Renal cortex interstitium (tissue), 15 donors: ENCODE measurements at places on chromosomes 7 and 10. TPM values are rescaled to one million over a fixed set of nuclear protein-coding genes. Genes with fewer than 3 reads are reported as not detected.
A peak's percentile ranks its signal among the peaks of the same experiment; 100 is the strongest.

Gene CCDC172
- not detected for polyA plus RNA-seq

Gene OR2A7
- 3.9 TPM for polyA plus RNA-seq

Gene SPDYE2
- polyA plus RNA-seq = 5.6 TPM

Gene ABI1
- 61.8 TPM for polyA plus RNA-seq

Gene AS3MT
- 23.2 TPM for polyA plus RNA-seq

Gene GIMAP4
- 27.5 TPM for polyA plus RNA-seq

Gene NRAP
- polyA plus RNA-seq = not detected

DNA sequence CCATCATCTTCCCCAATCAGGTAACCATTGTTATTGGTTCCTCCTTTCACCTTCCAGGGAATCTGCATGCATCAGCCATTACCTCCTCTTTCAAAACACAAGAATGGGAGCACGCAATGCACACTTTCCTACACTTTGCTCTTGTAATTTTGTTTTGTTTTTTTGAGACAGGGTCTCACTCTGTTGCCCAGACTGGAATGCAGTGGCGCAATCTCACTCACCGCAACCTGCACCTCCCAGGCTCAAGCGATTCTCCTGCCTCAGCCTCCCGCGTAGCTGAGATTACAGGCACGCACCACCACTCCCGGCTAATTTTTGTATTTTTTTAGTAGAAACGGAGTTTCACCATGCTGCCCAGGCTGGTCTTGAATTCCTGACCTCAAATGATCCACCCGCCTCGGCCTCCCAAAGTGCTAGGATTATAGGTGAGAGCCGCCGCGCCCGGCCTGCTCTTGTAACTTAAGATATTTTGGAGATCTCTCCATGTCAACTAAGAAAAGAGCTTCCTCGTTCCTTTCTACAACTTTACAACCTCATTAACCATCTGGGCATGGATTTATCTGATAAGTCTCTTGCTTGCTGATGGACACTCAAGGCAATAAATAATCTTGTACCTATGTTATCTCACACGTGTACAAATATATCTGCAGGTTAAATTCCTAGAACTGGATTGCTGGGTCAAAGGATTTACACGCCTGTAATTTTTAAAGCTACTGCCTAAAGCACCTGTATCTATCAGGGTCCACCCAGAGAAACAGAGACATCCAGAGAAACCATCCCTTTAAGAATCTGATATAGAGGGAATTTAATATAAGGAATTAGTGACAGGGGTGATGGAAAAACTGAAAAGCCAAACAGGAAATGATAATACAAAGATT is 4.2 kb downstream of the CYTH3 start:
- DNase-seq = no peak

DNA sequence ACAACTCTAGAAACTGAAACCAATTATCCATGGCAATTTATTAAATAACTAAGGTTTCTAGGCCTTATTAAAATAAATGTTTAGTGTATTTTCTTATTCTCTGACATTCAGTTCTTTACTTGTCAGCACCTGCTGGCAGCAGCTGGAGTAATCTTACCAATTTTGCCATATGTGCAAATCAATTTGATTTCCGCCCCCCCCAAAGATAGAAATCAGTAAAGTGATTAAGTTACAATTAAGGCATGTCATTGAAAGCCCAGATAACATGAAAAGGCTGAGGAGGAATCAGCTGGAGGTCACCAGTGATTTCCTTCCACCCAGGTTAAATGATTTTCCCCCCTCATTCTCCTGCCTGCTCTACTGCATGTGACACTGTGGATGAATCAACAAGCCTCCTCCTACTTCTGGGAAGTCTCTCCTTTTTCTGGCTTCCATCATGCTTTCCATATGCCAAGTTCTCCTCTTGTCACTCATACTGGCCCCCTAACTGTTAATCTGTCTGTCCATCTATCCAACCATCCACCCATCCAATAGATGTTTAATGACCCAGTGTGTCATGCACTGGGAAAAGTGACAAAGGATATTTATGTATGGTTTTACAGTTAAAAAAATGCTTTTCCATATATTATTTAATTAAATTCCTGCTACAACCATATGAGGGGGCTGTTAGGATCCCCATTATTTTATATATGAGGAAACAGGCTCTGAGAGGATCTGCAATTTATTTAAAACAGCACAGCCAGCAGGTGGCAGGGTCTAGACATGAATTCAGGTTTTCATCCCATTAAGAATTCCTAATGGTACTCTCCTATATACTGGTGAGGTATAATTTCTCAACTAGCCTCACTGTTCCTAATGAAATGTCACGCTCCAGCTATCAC is 116.5 kb downstream of the ATXN7L1 start:
- peak; percentile 33 for DNase-seq

GRCh38 chr7:140635816-140636215 is 4.8 kb downstream of the DENND2A start:
- DNase-seq = no peak

GRCh38 chr10:132185601-132186487 is 904 bp upstream of the DPYSL4 start:
- peak; percentile 61 for DNase-seq

- no peak for DNase-seq
Observed at GRCh38 chr10:60466267-60467201, 76.9 kb upstream of the ANK3 start.

GRCh38 chr7:82375713-82376112 is 67.9 kb downstream of the CACNA2D1 start:
- DNase-seq = no peak

GRCh38 chr7:2069472-2069860 is 163.3 kb downstream of the MAD1L1 start:
- DNase-seq = no peak

- no peak for DNase-seq
Observed at GRCh38 chr7:139753081-139753692, 24.6 kb downstream of the HIPK2 start.

GRCh38 chr7:92781117-92781720 is 55.2 kb downstream of the CDK6 start:
- DNase-seq = no peak

DNA sequence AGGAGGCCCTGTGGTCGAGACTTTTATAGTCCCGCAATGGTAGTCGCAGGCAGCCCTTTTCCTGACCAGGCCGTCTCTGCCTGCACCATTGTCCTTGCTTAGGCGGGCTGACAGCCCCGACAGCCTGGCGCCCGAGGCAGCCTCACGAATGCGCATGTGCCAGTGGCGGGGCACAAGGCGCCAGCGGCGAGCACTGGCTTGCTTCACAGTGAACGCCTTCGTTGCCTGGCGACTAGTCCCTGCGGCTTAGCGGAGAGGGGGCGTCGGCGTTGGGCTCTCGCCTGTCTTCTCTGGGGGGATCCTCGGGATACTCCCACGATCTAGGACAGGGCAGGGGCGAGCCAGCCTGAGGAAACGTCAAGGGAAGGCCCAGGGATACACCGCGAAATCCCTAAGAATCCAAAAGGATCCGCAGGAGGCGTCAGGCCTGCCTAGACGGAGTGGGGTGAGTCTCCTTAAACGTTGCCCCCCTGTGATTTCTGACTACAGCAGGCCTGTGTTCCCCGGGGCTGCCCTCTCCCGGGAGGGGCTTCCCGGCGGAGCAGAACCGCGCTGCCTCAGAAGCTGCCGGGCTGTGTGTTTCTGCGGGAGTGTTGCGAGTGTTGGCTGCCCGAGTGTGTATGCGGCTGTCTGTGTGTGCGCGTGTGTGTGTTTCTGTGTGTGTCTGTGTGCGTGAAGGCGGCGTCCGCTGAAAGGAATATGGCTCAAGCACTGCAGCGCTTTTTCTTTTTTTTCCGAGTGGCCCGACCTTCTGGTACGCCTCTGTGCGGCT is 20.5 kb upstream of the ZNF273 start:
- DNase-seq = no peak
